ENCODE measurements at places on chromosomes 16 and 17.

- no peak for DNase-seq
These were observed 62.5 kb downstream of the LITAF start for GRCh38 chr16:11524098-11524760.

- DNase-seq = no peak
These were observed 5.1 kb upstream of the SLC7A6 start for GRCh38 chr16:68259007-68259825.

DNA sequence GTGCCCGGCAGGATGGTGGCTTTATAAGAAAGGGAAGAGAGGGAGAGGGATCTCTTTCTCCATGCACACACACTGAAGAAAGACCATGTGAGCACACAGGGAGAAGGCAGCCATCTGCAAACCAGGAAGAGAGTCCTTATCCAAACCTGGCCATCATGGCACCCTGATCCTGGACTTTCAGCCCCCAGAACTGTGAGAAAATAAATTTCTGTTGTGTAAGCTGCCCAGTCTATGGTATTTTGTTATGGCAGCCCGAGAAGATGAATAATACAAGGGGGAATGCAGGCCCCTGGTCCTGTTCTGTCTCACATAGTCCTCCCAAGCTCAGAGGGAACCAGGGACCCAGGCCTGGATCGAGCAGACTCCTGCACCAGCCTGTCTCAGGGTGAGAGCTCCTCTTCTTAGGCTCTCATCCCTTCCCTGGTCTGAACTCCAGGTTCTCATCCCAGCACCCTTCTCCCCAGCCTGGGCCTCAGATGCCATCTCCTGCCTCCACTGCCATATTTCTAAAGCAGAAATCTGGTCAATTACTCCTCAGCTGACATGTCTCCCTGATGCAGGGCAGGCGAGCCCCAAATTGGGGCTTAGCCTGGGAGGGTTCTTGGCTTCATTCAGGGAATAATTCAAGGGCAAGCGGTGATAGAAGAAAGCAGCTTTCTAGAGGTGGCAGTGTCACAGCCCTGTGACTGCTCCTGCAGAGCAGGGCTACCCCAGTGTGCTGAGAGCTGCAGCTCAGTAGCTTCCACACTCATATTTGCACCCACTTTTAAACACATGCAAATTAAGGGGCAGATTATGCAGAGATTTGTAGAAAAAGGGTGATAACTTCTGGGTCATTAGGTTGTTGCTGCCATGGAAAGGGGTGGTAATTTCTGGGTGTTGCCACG is 28.8 kb downstream of the IGFBP4 start:
- DNase-seq = peak; percentile 66

DNA sequence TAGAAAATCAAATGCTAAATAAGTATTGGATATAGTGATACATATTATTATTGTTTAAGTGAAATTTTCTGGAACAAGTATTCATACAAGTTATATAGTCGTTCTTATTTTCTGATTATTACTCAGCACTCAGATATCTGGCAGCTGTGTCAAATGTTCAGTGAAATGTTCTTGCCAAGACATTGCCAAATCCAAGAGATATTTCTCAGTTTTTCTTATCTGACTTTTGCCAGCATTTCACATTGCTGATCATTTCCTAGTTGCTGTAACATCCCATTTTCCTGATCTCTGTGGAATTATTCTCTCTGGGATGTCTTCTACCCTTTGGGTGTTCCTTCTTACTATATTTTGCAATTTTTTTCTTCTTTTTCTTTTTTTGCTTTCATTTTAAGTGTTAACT is 262.3 kb downstream of the KIF2B start:
- DNase-seq = no peak

GRCh38 chr16:27639561-27640276 is 89.8 kb downstream of the KATNIP start:
- DNase-seq = peak; percentile 49

DNA sequence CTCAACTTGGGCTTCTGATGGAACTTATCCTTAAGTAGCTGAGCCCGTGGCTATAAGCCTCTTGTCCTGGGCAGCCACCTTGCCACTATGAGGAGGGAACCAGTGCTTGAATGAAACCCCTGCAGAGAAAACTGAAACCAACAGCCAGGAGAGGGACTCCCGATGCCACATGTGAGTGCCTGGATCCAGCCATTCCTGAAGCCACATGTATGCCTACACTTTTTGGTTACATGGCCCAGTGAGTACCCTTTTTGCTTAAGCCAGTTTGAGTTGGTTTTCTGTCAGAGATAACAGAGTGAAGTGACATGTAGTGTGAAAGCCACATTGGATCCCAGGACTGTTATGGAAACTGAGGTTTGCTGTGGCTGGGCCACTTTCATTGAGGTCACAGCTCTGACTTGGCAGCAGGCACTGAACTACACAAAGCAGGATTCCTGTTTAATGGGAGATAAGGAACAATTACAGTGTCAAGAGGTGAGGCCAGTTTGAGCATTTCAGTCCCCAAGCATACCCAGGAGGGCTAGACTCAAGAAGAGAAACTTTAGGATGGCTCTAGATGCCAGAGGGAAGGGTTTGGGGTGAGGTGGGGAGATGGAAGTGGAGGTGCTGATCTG is 222.2 kb downstream of the PARN start:
- no peak for DNase-seq

GRCh38 chr16:66508914-66509496 is 40.9 kb downstream of the TK2 start:
- no peak for DNase-seq

DNA sequence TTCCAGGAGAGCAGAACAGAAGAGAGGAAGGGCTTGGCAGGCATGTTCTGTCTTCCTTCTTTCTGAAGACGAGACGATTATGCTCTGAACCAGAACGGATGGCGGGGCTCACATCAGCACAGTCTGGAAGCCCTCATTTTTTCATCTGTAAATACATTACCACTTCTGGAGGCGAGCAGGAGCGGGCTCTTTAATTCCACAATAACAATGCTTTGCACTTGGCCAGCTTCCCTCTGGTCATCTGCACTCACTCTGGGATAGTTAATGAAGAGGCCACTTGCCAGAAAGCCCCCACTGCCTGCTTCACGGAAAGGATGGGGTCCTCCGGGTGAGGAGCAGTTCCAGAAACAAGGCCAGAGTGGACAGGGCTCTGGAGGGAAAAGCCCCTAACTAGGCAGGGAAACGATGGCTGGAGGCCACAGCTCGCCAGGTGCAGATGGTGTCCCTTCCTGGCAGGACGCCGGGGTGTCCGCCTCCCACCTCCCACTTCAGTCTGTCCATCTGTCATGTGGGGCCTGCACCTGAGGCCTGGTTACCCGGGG is 13.1 kb upstream of the BCAR1 start:
- no peak for DNase-seq

GRCh38 chr17:81160747-81161453 is 4.4 kb upstream of the PVALEF start:
- DNase-seq = no peak

DNA sequence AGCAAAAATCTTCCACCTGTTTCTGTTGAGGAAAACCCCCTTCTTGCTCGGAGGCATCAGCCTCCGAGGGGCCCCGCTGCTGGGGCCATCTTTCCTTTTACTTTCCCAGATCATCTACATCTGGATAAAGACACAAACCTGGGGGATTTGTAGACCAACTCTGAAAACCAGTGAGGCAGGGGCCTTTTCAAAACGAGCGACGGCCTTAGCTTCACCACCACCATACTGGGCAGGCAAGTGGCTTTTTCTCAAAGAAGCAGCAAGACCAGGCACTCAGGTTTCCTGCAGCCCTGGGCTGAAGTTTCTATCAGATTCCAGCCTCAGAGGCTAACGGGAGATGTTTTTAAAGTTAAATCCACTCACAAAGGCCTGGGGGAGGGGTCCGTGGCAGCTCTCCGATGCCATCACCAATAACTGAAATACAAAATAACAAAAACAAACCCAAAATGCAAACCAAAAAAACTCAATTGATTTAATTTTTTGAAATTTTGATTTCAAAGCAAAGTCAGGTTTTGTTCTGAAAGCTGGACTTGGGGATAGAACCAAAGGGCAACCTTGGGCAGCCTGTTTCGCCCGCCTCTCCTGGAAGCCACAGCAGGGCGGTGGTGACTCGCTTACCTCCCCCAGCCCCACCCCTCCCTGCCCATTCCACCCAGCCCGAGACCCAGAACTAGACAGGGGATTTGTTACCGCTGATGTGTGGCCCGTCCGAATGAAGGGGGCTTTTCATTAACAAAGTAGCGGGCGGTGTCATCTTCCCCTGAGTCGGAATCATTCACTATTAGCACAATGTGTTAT is 55.8 kb downstream of the SALL1 start:
- DNase-seq = no peak

DNA sequence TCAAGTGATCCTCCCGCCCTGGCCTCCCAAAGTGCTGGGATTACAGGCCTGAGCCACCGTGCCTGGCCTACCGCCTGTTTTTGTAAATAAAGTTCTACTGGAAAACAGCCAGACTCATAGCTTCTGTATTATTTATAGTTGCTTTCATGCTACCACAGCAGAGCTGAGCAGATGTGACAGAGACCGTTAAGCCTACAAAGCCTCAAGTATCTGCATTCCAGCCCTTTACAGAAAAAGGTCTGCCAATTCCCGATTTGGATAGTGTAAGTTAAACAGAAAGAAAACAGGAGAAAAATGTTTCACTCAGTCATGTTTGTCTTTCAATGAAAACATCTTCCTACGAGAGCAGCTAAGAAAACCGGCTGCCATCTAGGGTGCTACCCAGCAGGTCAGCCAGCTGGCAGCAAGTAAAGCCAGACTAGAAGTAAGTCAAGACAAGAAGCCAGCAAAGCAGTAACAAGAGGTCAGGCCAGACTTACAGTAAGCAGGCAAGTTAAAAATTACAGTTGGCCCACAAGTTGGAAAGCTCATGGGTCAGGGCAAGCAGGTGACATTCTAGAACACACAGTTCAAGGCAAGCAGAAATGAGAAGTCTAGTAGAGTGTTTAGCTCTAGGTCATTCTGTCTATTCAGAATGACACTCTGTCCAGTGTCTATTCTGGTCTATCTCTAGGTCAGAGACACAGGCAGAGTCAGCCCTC is 17.7 kb downstream of the NCBP3 start:
- no peak for DNase-seq

DNA sequence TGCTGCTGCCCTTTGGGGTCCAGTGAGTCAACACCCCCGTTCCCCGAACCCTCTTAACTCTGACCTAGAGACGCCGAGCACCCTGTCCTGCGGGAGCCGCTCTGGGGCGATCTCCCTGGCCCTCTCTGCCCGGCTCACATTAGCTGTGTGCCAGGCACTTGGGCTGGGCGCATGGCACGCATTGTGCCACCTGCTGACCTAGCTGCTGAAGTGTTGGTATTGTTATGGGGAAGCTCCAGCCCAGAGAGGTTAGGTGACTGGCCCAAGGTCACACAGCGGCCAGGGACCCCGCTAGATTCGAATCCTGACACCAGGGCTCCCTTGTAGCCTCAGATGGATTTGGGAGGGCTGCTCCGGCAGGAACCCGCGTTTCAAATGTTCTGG is 1.1 kb downstream of the HSD17B1 start:
- DNase-seq = no peak

DNA sequence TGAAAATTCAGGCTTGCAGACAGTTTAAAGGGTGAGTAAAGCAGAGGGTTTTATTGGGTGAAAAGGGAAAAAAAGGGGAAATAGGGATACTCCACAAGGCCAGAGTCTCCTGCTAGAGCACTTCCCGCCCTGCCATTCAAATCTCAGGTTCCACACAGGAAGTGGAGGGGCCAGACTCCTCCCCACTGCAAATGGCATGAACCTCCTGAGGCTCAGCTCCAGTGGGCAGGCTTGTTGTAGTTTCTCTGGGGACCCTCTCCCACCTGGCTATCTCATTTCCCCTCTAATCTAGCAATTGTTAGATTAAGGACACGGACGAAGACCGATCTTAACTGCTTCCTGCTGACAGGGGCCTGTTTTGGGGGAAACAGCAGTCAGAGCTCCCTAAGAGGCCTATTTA is 43.4 kb downstream of the TAOK1 start:
- DNase-seq = peak; percentile 6

GRCh38 chr17:17058304-17058703 is 16.0 kb downstream of the MPRIP start:
- DNase-seq = no peak

GRCh38 chr16:24988593-24989338 is 26.4 kb downstream of the ARHGAP17 start:
- DNase-seq = peak; percentile 58

Measured in fibroblast of skin of right biceps (primary cell).